ENCODE measurements at places on chromosomes 4 and X.

GRCh38 chr4:6019316-6020263, 1.4 kb upstream of the C4orf50 start:
- no peak for DNase-seq

- no peak for DNase-seq
Observed at GRCh38 chr4:11483046-11483445, 54.4 kb upstream of the HS3ST1 start.

DNA sequence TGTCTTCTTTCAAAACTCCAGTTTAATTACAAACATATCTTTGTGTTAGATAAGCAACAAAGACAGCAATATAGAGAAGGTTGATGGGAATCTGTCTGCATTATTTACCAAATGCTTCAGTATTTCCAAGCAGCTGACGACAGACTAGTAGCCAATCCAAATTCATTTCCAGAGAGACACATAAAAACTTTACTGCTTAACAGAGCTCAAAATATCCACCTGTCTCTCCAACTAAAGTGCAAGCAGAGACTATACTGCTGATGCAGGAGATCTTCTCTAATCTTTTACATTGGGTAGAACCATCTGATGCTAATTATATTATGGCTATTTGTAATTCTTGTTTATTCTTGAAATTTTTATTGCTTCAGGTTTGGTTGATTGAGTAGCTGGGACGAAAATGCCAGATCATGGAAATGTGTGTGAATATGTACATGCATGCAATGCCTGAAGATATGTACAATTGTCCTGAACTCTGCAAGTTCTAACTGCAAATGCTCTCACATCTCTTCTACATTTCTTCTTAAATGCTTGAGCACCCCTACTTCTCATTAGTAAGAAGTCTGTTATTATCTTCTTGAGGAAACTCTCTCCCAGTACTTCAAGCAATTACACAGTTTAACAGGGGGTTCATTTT, 200.0 kb downstream of the PDHA2 start:
- DNase-seq, result no peak

DNA sequence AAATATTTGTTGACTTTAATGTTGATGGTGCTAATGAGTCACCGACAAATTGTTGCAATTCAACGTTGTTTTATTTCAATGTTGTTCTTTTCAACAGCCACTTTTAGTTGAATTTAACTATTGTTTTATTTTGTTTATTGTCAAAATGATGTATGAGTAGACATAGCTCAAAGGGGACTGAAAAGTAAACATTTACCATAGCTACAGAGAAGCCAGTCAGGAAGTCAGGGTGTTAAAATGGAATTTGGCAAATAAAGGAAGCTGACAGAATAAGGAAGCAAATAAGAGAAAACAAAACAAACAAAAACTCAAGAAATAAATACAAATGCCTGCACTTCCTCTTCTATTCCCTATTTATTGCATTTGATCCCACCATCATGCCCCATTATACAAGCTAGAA, 648.4 kb upstream of the HTR2C start:
- DNase-seq, result no peak

GRCh38 chr4:48725414-48725813, 54.7 kb downstream of the FRYL start:
- no peak for DNase-seq

DNA sequence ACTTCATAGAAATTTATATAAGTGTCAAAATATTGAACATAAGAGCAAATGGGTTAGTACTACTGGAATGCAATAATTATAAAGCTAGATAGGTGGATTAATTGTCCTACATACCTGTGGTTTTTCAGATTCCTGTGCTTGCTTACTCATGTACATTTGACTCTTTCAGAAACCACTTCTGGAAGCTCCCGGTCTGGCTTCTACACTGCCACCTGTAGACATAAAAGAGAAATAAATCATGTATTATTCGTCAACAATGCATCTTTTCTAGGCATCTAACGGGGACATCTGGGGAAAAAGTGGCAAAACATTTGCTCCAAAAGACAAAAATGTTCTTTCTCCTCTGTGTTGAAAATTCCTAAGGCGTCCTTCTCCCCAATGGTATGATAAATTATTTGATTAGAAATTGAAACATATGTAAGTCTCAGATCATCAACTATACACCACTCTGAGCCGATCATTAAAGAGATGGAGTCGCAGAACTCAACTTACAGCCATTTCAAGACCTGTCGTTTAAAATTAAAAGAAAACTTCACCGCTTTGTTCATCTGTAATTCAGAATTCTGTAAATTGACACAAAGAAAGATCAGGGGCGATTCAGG, 648.7 kb upstream of the DIPK2B start:
- DNase-seq, result no peak

DNA sequence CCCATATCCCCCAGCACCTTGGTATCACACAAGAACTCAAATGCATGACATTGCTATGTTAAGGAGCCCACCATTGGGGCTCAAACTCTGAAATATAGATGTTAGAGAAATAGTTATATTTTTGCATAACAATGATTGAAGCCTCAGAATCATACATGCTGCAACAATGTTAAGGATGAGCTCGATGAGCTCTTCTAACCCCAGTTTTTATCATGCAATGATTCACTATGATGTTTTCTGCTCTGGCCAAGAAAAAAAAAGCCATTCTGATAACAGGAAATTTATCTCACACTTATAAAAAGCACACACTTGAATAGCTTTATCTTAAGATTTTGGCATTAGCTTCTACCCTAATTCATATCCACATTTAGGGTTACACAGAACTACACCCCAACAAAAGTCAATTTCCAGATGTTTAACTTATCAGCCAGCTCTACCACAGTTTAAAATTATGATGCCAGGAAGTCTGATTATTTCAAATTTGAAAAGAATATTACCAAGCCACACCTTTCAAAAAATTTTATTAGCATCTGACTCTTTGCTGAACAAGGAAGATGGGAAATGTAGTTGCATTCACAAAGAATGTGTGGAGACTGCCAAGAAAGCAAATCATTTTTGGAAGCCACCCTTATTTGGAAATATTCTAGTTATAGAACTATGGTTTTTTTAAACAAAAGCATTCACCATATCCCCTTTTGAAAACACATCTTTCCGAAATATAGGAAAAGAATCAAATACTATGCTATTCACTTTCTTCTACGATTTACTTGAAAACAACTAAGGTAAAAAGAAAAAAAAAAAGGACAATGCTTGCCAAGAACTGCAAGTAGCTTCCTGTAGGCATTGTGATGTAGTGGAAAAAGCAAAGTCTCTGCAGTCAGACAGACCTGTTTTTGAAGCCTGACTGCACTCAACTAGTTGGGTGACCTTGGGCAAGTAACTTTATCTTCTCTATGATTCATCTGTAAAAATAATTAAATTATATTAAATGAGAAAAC, 100.8 kb upstream of the PLS3 start:
- DNase-seq, result no peak

DNA sequence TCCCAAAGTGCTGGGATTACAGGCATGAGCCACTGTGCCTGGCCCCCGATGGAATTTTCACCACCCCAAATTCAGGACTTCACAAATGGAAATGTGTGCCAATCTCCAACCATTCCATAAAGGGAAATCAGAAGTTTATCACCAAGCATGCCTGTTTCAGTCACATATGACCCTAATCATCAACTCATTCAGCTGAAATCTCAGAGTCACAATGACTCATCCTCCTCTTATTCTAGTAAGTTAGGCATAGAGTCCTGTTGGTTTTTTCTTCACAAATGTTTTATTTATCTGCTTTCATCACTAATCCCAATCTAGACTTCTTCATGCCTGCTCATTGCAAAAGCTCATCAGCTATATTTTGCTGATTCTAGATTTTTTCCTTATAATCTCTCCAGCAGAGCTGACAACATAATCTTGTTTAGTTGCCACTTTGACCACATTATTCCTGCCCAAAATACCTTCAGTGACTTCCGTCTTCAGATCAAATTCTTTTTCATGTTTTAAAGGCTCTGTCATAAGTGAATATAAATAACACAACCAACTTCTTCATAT, 83.3 kb downstream of the SLC7A11 start:
- DNase-seq, result no peak

DNA sequence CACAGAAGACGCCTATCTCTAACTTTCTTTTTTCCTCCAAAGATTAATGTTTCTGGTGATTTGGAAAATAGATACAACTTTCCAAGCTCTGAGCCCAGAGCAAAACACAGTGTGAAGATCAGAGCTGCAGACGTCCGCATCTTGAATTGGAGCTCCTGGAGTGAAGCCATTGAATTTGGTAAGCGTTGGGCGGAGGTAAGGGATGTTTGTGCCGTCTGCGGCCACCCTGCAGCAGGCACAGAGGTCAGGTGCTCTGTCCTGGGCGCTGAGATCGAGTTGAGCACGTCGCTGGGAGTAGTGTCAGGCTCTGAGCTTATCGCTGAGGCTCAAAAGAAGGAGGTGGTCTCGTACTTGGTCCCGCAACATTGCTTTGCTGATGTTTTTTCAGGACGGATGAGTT, 31.8 kb downstream of the CSF2RA start:
- DNase-seq, result no peak

GRCh38 chr4:131052646-131053045, 1956.7 kb downstream of the C4orf33 start:
- DNase-seq, result no peak

GRCh38 chr4:128608006-128608405, 201.5 kb upstream of the JADE1 start:
- no peak for DNase-seq

GRCh38 chrX:10722851-10723250, 102.5 kb upstream of the MID1 start:
- peak; percentile 65 for DNase-seq

DNA sequence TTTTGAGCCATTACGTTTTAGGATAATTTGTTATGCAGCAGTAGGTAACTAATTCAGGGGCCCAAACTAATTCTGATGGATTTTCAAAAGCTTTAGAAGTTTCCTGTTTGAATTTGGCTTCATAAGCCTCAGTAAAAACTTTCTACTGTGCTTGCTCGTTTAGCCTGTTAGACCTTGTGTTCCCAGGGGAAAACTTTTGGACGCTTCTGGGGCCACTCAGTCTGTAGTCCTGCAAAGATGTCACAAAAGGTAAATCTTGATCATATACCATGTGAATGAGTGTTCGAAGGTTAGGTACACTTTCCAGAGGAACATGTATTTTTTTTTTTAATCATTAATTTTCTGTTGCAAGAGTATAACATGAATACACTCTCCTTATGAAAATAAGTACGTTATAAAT, 70.7 kb downstream of the SUPT20HL2 start:
- no peak for DNase-seq

DNA sequence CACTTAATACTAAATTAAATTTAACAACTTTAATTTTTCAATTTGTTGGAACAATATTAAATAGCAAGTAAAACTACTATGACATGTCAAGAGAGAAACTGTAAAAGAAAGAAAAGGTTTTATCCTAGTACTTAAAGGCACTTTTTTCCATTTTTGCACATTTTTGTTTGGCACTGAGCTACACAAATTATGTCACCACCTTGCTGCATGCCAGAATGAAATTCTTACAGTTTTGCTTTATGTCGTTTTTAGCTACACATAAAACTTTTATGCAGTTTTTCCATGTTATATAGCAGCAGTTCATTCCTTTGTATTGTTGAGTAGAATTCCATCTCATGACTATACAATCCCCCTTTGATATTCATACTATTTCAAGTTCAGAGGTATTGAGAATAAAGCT, 99.1 kb upstream of the RXFP1 start:
- DNase-seq, result no peak

- peak; percentile 57 for DNase-seq
Observed at GRCh38 chr4:7805533-7806337, 133.9 kb downstream of the AFAP1 start.

DNA sequence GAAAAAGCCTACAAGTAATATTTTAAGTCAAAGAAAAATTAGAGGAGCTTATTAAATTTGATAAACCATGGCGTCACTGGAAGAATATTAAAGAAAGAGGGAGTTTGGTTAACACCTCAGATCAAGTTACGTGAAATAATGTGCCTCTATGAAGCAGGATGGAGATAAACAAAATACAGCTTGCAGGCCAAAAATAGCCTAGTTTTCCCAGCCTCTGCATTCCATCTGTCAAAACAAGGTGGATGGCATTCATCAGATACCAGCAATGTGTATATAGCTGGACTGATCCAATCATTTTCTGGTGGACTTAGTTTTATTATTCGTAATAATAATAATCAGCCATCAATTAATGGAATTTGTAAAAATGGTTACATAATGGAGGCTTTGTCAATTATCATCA, 230.7 kb downstream of the NR3C2 start:
- no peak for DNase-seq

GRCh38 chrX:44267116-44267515, 76.4 kb downstream of the EFHC2 start:
- no peak for DNase-seq

DNA sequence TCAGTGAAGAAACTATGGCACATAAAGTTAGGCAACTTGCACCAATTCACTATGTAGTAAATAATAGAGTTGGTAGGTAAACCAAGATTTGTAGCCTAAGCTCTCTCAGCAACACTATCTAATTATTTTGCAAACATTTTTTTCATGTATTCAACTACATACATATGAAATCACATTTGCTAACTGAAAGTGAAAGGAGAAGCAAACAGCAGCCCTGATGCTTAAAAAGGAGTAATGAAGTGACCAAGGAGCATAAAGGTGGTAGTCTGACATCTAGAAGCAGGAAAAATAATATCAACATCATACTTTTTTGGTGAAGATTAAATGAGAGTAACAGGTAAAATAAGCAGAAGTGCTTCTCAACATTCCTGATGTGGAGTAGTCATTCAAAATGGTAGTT, 603.7 kb downstream of the GRXCR1 start:
- no peak for DNase-seq

GRCh38 chr4:104930298-104930697, 216.4 kb upstream of the TET2 start:
- no peak for DNase-seq

DNA sequence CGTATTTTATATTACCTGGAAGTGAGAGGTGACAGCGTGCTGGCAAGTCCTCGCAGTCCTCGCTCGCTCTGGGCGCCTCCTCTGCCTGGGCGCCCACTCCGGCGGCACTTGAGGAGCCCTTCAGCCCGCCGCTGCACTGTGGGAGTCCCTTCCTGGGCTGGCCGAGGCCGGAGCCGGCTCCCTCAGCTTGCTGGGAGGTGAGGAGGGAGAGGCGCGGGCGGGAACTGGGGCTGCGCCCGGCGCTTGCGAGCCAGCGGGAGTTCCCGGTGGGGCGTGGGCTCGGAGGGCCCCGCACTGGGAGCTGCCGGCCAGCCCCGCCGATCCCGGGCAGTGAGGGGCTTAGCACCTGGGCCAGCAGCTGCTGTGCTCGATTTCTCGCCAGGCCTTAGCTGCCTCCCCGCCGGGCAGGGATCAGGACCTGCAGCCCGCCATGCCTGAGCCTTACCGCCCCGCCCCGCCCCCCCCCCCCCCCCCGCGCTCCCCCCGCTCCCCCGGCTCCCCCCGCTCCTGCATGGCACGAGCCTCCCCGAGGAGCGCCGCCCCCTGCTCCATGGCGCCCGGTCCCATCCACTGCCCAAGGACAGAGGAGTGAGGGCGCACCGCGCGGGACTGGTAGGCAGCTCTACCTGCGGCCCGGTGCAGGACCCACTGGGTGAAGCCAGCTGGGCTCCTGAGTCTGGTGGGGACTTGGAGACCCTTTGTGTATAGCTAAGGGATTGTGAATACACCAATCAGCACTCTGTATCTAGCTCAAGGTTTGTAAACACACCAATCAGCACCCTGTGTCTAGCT, 298.9 kb upstream of the MAGEB16 start:
- DNase-seq, result no peak

GRCh38 chr4:152369203-152369901, 166.5 kb downstream of the FBXW7 start:
- no peak for DNase-seq
